ENCODE measurements at places on chromosomes 11 and 22.

DNA sequence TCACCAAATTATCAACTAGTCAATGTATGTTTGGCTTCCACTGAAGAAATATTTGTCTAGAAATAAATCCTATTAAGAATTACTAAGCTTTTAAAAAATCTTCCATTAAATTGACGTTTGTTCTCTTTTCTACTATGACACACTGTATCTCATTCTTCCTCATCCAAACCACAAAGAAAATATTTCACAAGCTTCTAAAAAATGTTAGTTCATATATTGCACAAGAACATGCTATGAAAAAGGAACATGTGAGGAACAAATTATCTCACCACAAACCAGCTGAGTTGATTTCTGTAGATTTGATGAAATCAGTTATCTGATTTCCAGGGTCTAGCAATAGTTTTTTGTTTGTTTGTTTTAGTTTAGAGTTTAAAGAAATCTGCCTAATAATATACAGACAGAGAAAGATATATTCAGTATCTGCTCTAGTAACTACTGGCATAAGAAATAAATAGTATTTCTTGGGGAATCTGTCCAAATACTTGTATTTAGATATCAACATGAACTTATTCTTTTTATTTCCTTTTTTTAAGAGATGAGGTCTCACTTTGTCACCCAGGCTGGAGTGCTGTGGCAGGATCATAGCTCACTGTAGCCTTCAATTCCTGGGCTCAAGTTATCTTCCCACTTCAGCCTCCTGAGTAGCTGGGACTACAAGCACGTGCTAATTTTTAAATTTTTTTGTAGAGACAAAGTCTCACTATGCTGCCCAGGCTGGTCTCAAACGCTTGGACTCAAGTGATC is 161.7 kb downstream of the ATG16L2 start:
- DNase-seq, result no peak

DNA sequence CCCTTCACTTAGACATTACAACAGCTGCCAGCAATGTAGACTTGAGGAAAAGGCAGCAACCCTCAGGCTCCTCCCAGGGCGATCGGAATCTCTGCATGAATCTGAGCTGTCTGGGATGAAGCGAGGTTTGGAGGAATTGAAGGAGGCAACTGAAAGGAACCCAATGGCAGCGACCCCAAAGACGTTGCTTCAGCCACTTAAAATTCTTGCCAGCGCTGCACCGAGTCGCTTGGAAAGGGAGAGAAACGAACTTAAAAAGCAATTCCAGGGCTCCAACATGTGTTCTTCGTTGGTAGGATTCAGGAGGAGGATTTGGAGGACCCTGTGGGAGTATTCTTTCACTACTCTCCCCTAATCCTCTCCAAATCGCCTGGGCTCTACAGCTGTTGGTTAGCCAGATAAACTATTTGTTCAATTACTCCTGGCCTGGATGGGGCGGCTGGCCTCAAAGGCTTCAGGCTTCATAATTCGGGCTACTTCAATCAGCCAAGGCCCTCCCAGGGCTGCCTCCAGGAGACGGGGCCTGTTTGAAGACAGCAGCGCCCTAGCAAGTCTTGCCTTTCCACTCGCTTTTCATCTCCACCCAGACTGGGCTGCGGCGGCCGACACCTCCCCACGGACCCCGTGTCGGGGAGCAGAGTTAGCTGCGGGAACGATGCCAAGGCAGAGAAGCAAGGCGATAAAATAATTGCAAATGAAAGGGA is 72.4 kb upstream of the TMEM45B start:
- no peak for DNase-seq

- no peak for DNase-seq
These were observed 25.7 kb upstream of the CTR9 start for GRCh38 chr11:10725114-10725906.

- DNase-seq, result no peak
These were observed 26.8 kb upstream of the HMOX1 start for GRCh38 chr22:35354068-35354467.

GRCh38 chr11:64204080-64204440 is 2.5 kb upstream of the FERMT3 start:
- no peak for DNase-seq

DNA sequence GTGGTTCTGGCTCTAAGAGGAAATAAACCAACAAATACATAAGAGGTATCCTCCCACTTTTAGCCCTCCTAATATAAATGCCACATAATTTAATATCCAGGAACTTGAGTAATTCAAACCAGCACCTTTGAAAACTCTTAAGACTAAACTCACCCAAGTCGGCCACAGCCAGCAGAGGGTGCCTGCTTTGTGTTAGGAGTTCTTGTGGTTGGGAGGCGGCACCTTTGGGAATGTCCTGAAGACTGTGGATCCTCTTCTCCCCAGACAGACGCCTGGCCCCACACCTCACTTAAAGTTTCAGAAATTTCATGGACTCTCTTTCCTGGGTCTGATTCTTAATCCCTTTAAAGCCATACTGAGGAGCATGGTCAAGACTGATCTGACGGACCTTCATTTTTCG is 169.0 kb downstream of the TBC1D22A start:
- no peak for DNase-seq

- DNase-seq, result no peak
These were observed 14.6 kb downstream of the EIF1AD start for GRCh38 chr11:65987336-65987735.

DNA sequence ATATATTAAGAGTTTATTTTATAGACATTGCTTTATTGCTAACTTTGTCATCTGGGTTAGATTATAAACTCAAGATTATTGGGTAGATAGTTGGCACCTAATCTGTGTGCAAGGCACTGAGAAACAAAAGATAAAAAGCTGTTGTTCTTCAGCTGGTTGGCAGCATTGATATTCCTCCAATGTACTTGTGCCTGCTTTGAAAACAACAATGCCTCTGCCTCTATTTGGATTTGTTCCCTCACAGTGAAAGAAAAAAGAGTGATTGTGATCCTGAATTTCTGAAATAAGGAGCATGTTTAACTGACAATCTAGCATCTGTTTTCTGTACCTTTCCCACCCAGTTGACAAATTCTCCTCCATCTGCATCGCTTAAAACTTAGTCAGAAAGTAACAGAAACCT is 98.3 kb downstream of the TYR start:
- DNase-seq, result no peak

DNA sequence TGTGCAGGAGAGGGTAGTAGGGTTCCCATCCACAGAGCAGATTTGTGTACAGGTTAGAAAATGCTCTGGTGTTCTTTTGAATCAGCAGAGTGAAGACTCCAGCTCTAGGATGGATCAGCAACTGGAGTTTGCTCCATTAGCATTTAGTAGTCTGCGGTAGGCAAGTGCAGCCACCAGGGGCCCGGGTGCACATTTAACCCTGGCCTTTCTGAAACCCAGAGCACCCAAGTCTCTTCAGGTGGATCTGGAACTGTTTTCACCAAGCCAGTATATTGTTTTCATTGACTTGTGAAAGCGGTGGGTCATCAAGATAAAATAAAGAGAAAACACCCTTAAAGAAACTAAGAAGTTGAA is 100.8 kb upstream of the CLPB start:
- DNase-seq, result no peak

- DNase-seq, result no peak
These were observed 98.6 kb downstream of the KIAA1671 start for GRCh38 chr22:25051073-25051472.

Data from NCI-H1436 (cell line).